ENCODE measurements at places on chromosomes 4 and X.

- DNase-seq = no peak
These were observed 223.8 kb downstream of the CPE start for GRCh38 chr4:165602621-165603020.

DNA sequence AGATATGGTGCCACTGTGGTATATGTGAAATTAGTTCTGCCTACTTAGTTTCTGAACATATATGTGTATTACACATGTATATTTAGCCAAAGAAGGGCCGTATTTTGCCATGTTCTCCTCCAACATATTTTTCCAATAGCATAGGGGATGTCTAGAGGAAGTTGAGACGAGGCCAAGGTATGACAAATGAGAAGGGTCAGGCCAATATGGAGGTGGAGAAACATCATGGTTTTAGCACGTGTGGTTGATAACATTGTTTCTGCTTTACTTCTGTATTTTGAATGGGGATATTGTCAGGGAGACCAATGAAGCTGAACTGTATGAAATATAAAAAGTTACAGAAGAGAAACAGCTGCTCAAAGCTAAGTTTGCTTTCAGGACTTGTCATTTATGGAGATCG is 246.7 kb upstream of the TLL1 start:
- DNase-seq = no peak

DNA sequence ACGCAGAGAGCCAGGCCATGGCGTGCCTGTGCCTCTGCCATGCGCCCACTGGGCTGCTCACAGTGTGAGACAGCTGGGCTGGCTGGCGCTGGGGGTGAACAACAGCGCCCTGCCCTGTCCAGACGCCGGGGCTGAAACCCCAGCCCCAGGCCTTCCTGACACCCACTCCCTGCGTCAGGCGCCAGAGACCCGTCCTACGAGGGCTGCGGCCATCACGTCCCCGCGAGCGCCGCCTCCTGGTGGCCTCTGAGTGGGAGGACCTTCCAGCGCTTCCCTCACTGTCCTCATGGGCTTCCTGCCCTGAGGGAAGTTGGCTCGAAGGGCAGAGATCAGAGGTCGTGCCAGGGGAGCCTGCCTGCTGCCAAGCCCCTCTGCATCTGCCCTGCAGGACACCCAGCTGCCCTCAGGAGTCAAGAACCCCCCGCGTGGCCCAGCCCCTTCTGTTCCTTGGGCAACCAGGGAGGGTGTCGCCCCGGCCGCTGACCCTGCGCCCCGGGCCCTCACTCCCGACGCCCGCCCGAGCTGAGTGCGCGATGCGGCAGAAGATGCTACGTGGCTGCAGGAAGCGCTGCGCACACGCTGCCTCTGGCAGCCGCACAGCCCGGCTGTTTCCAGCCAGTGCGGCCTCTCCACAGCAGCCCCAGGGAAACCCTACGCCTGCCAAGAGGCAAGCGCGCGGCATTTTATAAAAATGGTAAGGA is 16.2 kb downstream of the NELFA start:
- peak; percentile 14 for DNase-seq

DNA sequence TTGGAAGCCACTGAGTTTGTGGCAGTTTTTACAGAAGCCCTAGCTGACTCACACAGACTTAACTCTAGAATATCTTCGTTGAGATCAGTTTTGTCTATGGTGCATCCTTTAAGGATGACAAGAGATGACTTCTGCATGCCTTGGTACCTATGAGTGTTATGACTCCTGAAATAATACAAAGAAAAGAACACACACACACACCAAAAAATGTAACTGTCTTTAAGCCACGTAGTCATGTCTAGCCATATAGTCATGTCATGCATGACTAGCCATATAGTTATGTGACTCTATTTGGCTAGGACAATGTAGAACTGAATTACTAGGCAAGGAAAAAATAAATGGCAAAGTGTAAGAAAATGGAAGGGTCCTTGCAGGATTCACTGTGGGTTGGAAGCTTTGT is 447.8 kb downstream of the NLGN4X start:
- DNase-seq = no peak

GRCh38 chrX:68417651-68418050 is 15.6 kb downstream of the OPHN1 start:
- DNase-seq = no peak

DNA sequence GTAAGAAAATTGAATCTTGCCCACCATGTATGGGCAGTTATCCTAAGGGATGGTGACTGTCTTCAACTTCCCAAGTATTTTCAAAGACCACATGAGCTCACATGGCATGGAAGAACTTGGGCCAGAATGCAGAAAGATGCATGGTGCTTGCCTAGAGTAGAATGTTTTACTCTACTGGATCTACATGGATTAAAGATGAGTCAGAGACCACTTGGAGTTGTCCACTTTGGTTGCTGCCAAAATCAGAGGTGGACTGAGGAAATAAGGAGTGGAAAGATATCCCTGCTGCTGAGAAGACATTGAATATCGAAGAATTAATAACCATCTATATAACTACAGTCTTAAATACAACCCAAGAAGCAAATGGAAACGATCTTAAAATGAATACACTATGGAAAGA is 498.1 kb downstream of the NLGN4X start:
- DNase-seq = no peak

DNA sequence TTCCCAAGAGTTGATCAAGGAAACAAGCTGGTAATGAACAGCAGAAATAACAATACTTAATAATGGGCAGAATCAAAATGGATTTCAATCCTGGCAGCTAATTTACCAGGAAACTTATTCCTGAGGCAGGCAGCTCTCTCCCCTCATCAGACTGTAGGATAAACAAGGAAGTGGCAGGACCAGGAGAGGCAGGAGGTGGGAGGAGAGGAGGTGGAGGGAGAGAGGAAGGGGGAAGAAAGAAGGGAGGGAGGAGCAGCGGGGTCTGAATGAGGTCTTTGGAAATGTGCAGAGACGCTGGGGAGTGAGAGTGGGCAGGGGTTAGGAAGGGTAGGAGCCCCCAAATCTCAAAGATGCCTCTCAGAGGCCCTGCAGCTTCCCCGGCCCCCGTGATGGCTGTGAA is 231.5 kb downstream of the BCOR start:
- DNase-seq = no peak

GRCh38 chrX:124242131-124242530 is 90.3 kb upstream of the TEX13D start:
- no peak for DNase-seq

- DNase-seq = no peak
These were observed 54.7 kb downstream of the SHROOM3 start for GRCh38 chr4:76489686-76490161.

DNA sequence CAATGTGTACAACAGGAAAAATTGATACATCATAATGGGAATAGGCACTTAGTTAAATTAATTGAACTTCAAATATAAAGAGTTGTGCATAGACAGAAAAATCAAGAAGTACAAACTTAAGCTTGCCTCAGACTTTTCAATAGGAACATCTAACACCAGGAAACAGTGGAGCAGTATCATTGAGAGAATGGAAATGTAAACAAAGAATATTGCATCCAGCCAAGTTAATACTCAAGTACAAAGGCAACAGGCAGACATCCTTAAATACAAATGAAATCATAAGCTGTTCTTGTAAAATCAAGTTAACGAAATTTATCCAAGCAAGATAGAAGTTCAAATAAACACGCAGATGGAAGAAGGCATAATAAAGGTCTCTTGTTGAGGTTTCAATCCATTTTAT is 71.2 kb upstream of the TLR2 start:
- no peak for DNase-seq

DNA sequence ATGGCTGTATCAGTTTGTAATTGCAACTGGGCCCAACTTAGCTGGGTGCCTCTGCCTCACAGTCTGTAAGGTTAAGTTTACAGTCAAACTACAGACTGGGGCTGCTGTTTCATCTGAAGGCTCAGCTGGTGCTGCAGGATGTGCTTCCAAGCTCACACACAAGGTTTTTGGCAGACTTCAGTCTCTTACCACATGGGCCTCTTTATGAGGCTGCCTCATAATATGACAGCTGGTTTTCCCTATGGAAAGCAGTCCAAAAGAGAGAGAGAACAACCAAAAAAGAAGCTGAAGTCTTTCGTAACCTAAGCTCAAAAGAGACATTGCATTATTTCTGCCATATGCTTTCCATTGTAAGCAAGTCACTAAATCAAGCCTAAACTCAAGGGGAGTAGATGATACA is 271.7 kb downstream of the DCTD start:
- DNase-seq = no peak

DNA sequence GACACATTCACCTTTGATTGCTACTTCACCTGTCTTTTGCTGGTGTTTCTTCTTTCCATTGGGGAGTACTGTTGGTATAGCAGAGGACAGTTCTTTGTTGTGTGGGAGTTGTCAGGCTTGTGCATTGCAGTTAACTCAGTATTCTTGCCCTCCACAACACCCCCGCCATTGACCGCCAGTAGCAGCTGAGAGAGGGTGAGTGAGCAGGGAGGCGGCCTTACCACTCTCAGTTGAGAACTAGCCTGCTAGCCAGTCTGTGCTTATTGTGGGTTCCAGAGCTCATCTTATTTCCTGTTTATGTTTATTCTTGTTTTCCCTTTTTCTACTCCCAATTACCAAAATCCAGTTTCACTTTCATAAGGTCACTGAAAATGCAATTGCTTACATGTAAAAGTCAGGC is 52.2 kb downstream of the STIM2 start:
- no peak for DNase-seq

GRCh38 chr4:80393246-80393969 is 57.9 kb downstream of the CFAP299 start:
- DNase-seq = no peak

DNA sequence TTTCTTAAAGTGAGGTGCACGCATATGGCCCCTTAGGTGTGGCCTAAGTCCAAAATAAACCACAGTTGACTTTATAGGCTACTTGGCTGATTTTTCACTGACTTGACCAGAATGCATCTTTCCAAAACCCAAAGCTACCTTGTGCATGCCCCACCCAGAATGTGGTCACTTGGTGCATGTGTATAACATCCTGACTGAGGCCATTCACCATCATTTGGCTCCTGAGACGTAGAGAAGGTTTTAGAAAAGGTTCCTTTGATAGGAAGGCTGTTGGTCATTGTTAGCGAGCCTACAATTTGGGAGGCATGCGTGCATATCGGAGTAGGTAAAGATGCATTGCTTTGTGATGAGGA is 84.6 kb downstream of the PLAC1 start:
- no peak for DNase-seq

GRCh38 chr4:74431113-74431826 is 13.7 kb upstream of the AREG start:
- no peak for DNase-seq

- DNase-seq = no peak
These were observed 12.8 kb upstream of the LGI2 start for GRCh38 chr4:25043548-25043947.

DNA sequence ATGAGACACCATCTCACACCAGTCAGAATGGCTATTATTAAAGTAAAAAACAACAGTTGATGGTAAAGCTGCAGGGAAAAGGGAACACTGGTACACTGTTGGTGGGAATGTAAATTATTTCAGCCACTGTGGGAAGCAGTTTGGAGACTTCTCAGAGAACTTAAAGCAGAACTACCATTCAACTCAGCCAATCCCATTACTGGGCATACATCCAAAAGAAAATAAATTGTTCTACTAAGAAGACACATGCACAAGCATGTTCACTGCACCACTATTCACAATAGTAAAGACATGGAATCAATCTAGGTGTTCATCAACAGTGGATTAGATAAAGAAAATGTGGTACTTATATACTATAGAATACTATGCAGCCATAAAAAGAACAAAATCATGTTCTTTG is 135.0 kb downstream of the REELD1 start:
- no peak for DNase-seq

DNA sequence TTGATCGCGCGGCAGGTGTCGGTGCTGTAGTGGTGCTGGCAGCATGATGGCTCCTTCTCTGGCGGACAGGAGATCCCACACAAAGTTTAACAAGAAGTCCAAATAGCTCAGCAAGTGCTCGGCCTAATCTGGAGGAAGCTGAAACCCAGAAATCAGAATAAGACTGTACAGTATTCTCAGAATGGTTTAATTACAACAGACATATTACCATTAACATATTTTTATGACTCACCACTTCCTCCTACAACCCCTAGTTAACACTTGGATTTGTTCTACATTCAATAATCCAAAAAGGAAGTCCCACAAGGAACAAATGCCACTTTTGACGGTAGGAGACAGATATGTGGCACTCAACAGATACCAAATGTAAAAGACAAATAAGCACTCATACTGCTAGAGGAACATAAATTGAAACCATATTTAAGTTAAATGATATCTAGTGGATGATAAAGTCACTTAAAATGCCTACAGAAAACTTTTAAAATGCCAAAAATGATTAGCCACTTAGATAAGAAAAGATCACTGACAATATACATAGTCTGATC is 91.2 kb downstream of the HUWE1 start:
- DNase-seq = no peak

DNA sequence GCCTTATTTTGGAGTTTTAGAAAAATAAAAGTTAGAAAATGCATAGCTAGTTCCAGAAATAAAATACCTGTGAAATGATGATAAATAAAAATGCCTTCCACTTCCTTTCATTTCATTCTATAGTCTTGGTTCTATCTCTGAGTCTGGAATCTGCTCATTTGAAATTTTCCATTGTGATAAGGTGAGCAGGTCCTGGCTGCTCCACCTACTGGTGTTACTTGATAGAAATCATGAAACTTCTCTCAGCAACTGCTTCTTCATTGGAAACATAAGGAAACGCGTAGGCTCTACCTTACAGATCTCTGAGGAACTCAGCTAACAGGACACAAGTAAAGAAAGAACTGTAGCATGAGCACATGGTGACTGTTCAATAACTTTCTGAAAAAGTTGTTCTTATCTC is 141.8 kb downstream of the DCHS2 start:
- DNase-seq = no peak

- DNase-seq = no peak
These were observed 174.9 kb upstream of the SMARCAD1 start for GRCh38 chr4:94032754-94033153.

DNA sequence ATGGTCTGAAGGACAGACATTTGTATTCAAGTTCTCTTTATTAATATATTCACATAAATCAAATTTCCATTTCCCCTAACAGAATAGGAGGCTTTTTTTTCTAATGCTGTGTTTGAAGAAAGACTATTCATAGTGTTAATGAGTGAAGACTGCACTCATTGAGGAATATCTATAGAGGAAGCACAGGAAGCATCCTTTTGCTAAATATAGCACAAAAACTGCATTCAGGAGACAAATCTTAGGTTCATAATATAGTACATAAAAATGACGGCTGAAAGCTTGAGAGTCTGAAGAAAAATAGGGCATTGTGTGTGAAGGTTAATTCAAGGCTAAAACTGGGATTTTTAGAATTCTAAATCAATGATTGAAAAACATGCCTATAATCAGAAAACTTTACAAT is 50.4 kb upstream of the ANKRD50 start:
- DNase-seq = no peak

GRCh38 chr4:181507180-181507835 is 735.9 kb upstream of the TENM3 start:
- DNase-seq = no peak

DNA sequence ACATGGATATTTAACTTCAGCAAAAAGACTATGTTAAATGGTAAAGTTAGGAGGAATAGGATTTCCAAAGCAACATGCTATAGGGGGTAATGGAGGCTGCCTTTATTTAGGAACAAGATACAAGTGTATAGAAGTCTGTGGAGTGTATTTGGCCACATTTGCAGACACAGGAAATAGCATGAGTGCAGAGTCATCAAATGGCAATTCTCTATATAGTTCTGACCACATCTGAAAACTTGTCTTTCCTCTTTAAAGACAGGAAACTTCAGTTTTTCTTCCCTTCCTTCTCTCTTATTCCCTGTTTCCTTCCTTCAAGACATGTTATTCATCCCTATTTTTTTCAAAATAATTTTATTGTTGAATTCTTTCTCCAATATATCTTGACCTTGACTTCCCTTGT is 119.3 kb upstream of the PITX2 start:
- DNase-seq = no peak

Measured in stimulated activated CD8-positive, alpha-beta memory T cell treated with anti-CD3 and anti-CD28 coated beads, Interleukin-4, amount 100 ng/mL, for 48 hours (primary cell).